Psoas muscle (tissue), 8 donors: ENCODE measurements at places on chromosomes 16 and 17. TPM values are rescaled to one million over a fixed set of nuclear protein-coding genes. Genes with fewer than 3 reads are reported as not detected.
A peak's percentile ranks its signal among the peaks of the same experiment; 100 is the strongest.

GRCh38 chr17:2089021-2089422, 34.1 kb downstream of the HIC1 start:
- DNase-seq, result no peak

DNA sequence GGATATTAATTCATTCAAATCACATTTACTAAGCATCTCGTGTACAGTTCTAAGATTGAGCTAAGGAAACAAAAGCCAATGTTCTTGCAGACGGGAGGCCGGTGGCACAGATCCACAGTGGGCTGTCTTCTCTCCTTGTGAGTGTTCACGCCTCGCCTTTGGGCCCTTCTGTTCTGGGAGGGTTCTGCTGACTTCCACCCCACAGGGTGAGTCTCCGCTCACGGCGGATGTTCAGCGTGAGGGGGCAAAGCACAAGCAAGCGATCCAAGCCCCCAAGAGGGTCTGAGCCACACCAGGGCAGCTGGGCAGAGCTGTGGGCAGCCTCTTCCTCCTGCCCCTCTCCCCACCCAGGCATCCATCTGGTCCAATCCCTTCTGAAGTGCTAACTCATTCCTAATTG, 84.3 kb upstream of the DOC2B start:
- no peak for DNase-seq

GRCh38 chr17:36824678-36825101, 112.6 kb upstream of the LHX1 start:
- no peak for DNase-seq

- DNase-seq, result no peak
Measured at GRCh38 chr17:53032861-53033271, 789.9 kb upstream of the KIF2B start.

Gene CHST5
- total RNA-seq, result not detected

DNA sequence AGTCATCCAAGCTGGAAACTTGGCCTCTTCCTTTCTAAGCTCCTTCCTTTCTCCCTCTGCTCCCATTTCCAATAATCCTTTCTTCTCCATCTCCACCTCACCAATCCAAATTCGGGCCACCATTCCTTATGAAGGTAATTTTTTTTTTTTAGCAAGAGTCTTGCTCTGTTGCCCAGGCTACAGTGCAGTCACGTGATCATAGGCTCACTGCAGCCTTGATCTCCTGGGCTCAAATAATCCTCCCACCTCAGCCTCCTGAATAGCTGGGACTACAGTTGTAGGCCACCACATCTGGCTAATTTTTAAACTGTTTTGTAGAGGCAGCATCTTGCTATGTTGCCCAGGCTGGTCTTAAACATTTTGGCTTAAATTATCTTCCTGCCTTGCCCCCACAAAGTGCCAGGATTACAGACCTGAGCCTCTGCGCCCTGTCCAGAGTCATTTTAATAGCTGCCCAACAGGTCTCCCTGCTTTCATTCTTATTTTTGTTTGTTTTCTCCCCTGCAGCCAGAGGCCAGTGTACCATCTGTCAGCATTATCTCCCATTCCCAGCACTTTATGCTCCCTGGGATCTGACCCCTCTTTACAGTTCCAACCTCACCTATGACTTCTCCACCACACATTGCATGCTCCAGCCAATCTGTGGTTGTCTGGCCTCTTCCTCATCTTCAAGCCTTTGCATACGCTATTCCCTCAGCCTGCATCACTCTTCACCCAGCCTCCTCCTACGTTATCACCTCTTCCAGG, 2.3 kb upstream of the GP2 start:
- no peak for DNase-seq

Gene IRX6
- total RNA-seq, result 2.1 TPM

Gene CLDN7
- total RNA-seq, result 1.0 TPM

GRCh38 chr17:80813318-80813717, 178.3 kb upstream of the CHMP6 start:
- no peak for DNase-seq

GRCh38 chr16:10929853-10930754, 12.2 kb downstream of the DEXI start:
- no peak for DNase-seq

- DNase-seq, result peak; percentile 7
Measured at GRCh38 chr16:84919269-84919668, 92.1 kb downstream of the ZDHHC7 start.
